ENCODE measurements at places on chromosomes 7 and 10.

GRCh38 chr7:117157241-117158209, 165.3 kb downstream of the WNT2 start:
- no peak for DNase-seq

- no peak for DNase-seq
Observed at GRCh38 chr7:77917500-77918262, 119.1 kb downstream of the PHTF2 start.

- DNase-seq: no peak
Observed at GRCh38 chr10:52954407-52954806, 181.8 kb upstream of the MBL2 start.

DNA sequence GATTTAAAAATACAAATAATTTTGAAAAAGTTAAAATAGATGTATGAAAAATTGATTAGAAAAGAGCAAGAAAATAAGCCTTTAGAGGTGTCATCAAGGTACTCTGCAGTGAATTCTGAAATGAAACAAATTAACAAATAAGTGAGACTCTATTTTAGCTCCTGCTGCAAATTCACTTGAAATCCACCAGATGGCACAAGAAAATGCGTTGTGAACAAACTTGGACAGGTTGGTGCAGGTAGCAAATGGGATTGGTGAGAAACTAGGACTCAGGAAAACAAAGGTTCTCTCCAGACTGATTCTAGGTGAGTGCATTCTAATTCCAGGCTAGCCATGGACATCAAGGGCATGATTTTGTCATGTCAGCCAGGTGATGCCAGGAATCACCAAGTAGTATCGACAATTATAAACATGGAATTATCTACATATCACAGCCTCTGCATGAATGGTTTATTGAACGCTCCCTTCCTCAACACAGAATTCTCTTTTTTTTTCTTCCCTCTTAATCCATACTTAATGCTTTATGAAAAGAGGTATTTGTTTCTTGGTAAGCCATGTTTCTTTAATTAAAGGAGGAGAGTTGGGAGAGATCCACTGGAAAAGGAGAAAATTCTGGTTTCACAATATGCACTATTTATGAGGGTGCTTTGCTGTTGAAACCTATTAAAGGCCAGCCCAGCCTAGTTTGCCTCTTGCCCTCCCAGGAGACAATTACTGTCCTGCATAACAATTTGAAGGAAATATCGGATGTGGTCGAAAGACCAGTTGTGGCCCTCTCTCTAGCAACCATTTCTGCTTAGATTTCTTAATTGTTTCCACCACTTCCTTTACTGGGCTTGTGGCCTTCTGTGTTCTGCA, 118.1 kb downstream of the ZNF365 start:
- peak; percentile 8 for DNase-seq

DNA sequence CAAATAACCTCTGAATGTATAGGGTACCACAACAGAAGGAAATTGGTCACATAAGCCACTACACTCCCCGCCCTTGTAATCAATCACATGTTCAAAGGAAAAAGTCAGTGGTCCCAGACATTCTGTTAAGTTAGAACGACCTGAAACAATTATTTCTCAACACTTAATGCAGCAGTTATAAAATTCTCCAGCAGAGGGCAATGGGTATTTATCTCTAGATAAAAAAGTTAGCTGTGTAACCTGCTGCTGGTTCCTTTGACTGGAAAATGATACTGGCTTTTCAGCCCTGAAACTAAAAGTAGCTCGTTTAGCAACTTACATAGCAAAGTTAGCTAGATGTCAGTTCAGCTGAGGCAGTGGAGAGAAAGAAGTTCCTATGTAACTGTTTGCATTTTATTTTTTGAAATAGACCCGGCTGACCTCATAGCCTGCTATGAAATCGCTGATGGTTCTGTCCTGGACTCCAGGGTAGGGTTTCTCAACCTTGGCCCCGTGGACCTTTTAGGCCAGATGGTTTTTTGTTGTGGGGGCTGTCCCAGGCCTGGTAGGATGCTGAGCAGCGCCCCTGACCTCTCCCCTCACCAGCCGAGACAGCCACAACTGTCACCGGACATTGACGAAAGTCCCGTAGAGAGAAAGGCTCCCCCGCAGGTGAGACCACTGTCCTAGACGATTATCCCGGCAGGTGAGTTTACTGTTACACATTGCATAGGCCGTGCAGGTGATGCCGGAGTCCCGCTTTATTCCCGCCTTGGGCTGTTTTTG, 40.2 kb upstream of the PROSER2 start:
- peak; percentile 9 for DNase-seq

DNA sequence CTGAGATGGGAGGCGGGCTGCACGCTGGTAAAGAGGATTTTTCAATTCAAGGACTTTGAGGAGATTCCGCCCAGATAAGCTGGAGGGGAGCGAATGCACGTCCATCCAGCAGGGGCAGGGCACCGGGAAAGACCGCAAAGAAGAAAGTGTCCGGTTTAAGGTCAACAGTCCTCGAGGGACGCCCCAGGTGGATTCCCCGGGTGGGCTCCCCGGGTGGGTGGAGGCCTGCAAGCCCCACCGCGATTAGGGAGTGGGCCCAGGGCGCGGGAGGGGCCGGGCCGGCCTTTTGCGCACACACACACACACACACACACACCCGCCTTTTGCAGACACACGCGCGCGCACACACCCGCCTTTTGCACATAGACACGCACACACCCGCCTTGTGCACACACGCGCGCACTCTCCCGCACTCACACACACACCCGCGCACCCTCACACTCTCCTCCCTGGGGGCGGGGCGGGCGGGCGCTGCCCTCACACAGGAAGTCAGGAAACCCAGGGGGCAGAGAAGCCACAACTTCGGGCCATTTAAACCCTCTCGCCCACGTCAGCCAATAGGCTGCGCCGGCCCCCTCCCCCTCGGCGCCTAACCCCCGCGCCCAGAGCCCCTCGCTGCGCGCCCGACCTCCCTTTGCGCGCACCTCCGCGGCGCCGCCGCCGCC, 615 bp downstream of the ARHGAP12 start:
- peak; percentile 50 for DNase-seq

- DNase-seq: peak; percentile 6
Observed at GRCh38 chr7:48424731-48425130, 253.5 kb downstream of the ABCA13 start.

GRCh38 chr10:48253970-48254657, 20.4 kb downstream of the FRMPD2 start:
- no peak for DNase-seq

DNA sequence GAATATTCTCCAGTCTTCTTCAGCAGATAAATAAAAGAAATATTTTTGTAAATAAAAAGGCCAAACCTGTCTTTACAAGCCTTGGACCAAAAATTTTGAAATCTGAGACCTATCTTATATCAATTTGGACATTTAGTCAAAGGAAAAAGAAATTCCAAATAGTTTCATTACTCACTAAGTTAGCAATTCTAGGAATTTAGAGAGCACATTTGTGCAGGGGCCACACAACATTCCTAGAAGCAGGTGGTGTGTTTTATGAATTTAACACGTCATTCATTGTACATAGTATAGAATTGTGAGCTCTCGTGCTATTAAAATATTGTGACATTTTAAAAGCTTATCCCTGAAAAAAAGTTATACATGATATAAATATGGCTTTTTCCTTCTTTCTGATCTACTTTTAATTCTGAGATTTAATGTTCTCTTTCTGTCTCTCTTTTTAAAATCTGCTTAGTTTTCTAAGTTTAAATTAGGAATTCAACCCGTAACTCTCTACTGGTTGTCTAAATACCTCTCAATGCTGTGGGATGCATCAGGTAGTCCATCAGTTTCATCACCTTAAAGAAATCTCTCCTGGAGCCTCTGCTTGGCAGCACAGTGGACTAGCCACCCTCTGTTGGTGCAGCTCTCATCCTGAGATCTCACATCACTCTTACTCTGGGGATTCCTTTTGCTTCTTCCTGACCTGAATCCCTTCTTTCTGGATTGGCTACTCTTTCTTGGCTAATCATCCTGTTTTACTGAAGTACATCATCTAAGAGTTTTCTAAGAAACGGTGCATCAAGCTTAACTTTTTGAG, 124.5 kb downstream of the SEMA3E start:
- DNase-seq: no peak

GRCh38 chr7:113120647-113121046, 2.3 kb upstream of the SMIM30 start:
- DNase-seq: no peak

DNA sequence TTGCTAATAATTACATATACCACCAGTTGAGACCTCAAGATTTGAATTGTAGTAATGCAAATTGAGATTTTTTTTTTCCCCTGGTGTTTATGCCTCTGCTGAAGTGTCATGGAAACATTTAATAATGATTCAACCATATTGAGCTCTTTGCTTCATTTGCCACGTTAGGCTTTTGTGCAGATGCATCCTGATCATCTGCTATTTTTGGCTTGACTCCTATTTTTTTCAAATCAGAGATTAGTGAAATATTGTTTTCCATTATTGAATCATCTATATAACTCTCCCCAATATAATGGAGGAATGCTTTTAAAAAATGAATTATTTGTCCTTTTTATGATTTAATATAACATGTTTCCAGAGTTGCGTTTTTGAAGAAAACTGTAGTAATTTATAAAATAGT, 115.1 kb downstream of the SRI start:
- DNase-seq: no peak

DNA sequence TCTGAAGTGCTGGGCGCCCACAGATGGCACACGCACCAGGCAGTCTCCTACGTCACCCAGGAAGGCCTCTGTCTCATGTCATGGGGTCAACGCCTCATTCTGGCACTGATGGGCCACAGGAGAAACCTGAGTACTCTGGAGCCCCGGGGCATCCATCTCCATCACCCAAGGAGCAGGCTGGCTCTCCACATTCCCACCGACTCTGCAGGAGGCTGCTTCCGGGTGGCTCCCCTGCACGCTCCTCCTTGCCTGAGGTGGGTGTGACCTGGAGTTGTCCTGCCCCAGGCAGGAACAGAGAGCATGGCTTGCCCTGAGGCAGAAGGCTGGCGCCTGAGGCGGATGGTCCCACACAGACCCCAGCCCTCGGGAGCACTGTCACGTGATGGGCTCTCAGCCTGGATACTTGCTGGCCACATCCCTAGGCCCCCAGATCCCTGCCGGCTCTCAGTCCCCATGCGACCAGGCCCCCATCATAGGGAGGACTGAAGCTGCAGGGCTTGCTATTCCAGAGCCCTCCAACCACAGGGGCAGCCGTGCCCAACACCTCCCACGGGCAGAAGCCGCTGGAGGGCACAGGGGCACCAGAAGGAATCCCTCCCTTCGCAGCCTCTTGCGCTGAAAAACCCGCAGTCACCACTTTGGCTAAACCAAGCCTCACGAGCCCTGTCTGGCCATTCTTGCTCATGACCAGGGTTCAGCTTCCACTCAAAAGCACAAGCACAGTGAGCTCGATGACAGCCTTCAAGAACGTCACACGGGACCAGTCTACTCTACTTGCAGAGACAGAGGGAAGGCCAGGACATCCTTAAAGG, 80.7 kb downstream of the MAD1L1 start:
- DNase-seq: no peak

DNA sequence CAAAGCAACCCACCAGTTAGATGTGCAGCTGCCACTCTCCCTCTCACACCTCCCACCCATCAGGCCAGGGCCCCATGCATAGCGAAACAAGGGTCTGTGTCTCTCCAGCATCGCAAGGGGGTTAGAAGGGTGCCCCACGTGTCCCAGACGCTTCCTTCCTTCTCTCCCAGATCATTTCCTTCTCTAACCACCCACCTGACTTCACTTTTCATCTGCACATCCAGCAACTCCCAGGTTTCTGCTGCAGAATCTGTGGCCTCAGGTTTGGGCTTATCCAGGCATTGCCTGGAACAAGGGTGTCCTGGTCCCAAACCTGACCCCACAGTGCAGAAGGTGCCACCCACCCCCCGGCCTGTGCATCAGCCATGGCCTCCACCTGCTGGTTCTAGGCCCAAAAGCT, 14.4 kb downstream of the PDIA4 start:
- no peak for DNase-seq

GRCh38 chr7:2689343-2689847, 1.4 kb downstream of the AMZ1 start:
- DNase-seq: no peak

DNA sequence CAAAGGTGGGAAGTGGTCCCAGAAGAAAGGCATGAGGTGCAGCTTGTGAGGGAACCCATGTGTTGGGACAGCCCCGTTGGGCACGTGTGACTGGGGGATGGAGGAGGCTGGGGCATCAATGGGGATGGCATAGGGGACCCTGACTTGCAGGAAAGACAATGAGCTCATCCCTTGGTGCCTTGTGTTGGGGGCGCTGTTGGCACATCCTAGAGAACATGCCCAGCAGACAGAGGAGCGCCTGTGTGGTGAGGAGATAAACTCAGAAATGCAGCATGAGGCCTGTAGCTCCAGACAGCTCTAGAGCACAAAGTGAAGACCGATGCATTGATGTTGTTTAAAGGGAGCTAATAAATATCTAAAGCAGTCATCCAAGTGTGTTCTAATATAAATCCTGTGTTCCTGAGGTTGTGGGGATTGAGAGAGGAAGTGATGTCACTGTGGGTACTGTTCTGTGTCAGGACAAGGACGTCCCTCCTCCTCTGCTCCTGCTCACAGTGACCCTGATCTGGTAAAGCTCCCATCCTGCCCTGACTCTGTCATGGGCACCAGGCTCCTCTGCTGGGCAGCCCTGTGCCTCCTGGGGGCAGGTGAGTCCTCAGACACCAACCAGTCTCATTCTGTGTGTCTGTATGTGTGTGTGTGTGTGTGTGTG, 126.1 kb upstream of the PRSS58 start:
- DNase-seq: peak; percentile 59

DNA sequence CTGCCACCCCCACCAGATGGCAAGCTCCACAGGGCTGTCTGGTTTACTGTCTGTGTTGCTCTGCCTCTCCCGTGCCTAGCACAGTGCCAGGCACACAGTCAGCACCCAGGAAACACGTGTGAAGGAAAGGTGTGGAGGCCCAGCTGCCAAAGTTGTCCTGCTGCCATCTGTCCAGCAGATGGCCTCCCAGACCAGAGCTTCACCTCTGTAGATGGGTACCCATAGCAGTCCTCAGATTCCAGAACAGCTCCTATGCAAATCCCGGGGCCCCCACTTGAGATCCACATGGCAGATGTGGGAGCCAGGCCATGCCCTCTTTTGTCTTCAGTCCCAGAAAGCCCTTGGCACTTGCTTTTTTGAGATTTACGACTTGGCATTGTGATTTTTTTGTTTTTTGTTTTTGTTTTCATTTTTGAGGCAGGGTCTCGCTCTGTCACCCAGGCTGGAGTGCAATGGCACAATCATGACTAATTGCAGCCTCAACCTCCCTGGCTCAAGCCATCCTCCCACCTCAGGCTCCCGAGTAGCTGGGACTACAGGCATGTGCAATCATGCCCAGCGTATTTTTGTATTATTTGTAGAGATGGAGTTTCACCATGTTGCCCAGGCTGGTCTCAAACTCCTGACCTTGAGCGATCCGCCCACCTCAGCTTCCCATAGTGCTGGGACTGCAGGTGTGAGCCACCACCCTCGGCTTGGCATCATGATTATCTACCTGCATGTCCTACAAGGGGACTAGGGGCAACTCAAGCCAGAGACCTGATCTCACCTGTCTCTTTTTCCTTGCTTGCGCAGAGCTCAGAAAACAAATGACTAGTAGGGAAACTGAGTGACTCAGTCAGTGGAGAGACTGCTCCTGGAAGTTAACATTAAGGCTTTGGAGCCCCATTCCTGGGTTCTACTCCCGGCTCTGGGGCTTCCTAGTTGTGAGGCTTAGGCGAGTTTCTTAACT, 16.9 kb upstream of the PALD1 start:
- peak; percentile 72 for DNase-seq

GRCh38 chr7:120131096-120131839, 141.7 kb upstream of the KCND2 start:
- DNase-seq: no peak

GRCh38 chr10:14185316-14186045, 145.2 kb downstream of the FRMD4A start:
- DNase-seq: peak; percentile 73

GRCh38 chr7:55946545-55946944, 5.1 kb upstream of the MRPS17 start:
- no peak for DNase-seq

- no peak for DNase-seq
Observed at GRCh38 chr7:155228459-155228845, 69.2 kb upstream of the INSIG1 start.

Data from activated naive CD4-positive, alpha-beta T cell treated with anti-CD3 and anti-CD28 coated beads for 36 hours (primary cell).